Left colon (tissue), 2 donors: ENCODE measurements at places on chromosomes 12 and 14. TPM values are rescaled to one million over a fixed set of nuclear protein-coding genes. Genes with fewer than 3 reads are reported as not detected.

HHIPL1 gene
- 1.0 TPM for total RNA-seq

AMDHD1 gene
- total RNA-seq = 0.47 TPM

HEBP1 gene
- total RNA-seq = 26.0 TPM

DNA sequence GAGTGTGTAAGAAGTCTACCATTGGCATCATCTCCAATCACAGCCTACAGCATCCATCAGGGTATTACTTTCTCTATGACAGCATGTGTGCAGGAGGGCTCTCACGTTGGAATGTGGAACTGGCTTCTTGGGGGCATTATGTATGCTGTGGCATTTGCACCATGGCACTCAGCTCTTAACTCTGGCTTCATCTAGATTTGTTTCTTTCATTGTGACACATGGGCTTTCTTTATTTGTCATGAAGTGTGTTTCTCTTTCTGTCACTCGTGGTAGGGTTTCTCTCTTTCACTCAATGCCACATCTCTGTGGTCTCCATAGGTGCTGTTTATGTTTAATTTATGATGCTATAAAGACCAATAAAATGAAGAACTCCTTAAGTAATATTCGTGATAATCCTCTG, 191.2 kb upstream of the GARIN2 start:
- DNase-seq = no peak

DNA sequence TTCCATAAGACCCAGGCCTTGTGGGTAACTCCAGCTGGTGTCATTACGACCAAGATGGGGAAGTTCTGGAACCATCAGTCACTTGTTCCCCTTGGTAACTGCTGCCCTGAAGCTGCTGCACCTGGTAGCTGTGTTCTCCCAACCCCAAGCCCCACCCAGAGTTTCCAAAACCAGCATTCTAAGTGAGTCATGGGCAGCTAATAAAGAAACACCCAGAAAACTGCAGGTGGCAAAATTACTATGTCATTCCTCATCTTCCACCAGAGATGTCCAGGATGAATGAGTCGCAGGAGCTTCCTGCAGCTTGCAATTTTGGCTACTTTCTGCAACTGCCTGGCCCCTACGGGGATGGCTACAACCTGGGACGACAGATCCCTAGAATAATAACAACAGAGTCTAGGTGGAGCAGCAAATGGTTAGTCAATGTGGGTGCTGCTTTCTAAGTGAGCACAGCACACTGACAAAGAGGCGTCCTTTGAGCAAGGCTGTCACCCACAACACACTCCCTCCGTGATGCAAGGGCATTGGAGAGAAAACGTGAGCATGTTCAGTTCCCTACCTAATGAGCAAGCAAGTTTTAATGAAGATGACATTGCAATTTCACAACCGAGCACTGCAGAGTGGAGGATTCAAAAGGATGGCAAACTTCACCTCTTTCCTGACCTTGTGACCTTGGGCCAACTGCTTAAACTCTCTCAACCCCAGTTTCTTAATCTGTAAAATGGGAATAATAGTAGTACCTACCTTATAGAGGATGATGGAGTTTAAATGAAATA, 301.4 kb upstream of the NOS1 start:
- no peak for DNase-seq

GRCh38 chr12:31828071-31828470, 99.2 kb upstream of the AMN1 start:
- DNase-seq = no peak

DNA sequence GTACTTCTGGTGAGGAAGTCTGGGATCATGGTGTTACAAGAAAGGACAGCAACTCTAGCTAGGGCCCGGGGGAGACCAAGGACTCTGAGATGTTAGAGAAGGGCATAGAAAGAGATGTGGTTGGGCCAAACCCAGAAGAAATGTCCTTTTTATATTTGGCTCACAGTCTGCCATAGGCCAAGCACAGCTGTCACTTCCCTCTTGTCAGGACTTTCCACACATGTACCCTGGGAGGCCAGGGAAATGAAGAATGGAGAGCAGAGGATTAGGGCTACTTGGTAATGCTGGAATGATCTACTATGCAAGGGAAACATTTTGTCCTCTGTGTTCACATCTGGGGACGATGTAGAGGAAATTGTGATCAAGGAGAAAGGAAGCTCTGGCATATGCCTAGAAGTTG, 9.2 kb downstream of the MYO1A start:
- DNase-seq = no peak

- DNase-seq = no peak
Observed at GRCh38 chr14:28157887-28158791, 608.4 kb upstream of the FOXG1 start.

GRCh38 chr14:68780358-68781160, 12.3 kb downstream of the ZFP36L1 start:
- DNase-seq = peak; percentile 80
